ENCODE measurements at places on chromosomes 16 and 17. TPM values are rescaled to one million over a fixed set of nuclear protein-coding genes. Genes with fewer than 3 reads are reported as not detected.

GRCh38 chr16:14486520-14487303 is 143.3 kb downstream of the PARN start:
- no peaks in the 10 kb centered on the region for H3K27me3 ChIP-seq
- peaks cover 15% of the 10 kb centered on the region for H3K36me3 ChIP-seq
- H3K4me1 ChIP-seq: peaks cover 23% of the 10 kb centered on the region
- H3K4me3 ChIP-seq: peak overlapping the region; percentile 25
- peak overlapping the region; percentile 4 for H3K27ac ChIP-seq
- no peak for DNase-seq

DNA sequence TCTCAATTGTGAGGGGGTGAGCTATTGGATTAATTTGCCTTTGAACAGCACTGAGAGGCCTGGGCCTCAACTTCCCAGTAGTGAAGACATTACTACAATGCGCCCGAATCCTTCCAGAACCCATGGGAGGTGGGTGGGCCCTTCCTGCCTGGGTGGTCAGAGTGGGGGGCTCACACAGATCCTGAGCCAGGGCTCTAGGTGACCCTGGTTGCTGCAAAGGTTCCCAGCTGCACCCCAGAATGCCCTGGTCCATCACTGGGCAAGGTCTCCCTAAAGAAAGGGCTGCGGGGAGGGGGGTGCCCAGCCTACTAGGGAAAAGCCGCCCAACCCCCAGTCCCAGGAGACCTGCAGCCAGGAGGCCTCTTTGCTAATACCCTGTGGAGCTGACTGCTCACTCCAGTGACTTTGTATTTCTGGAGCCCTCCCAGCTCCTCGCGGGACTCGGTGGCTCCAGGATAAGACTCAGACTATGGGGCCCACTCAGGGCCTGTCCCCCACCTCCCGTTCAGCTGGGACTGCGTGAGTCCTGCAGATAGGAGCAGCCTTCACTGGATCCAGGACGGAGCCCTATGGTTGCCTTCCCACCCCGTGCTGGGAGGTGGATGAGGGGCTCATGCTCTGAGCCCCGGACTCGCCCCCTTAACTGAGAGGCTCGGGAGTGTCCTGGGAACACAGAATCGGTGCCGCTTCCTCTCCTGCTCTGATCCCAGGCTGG is 40.2 kb downstream of the SLC7A5 start:
- peaks cover 11% of the 10 kb centered on the region for H3K36me3 ChIP-seq
- peaks cover 12% of the 10 kb centered on the region for H3K27me3 ChIP-seq
- H3K4me3 ChIP-seq: no peak overlapping the region

DNA sequence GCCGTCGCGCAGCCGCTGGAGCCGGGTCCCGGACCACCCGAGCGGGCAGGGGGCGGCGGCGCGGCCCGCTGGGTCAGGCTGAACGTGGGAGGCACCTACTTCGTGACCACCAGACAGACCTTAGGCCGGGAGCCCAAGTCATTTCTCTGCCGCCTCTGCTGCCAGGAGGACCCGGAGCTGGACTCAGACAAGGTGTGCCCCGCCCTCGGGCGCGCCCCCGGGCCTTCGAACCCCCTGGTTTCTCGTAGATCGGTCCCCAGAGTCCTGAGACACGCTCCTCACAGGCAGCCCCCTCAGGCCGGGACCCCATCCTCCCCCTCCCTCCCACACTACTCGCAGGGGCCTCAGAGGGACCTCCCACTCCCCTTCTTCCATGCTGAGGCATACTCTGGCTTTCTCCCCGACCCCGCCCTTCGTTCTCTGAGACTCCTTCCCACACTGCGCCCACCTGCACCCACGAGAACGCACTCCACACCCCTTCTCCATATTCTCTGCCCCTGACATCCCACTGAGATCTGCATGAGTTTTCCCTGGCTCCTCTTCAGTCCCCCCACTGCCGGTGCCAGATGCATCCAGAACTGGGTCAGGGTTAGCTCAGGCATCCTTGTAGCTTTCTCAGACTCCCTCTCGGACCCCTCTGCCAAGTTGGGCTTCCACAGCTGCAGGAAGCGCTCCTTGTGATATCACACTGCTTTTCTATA is 523 bp downstream of the KCTD2 start:
- peak overlapping the region; percentile 78 for H3K27ac ChIP-seq
- H3K4me3 ChIP-seq: peak overlapping the region; percentile 98
- H3K27me3 ChIP-seq: no peaks in the 10 kb centered on the region
- H3K36me3 ChIP-seq: peaks cover 11% of the 10 kb centered on the region

GRCh38 chr17:42153919-42154742 is 658 bp downstream of the RAB5C start:
- peaks cover 18% of the 10 kb centered on the region for H3K4me1 ChIP-seq
- DNase-seq: no peak
- H3K27ac ChIP-seq: peak overlapping the region; percentile 80
- peak overlapping the region; percentile 71 for H3K4me3 ChIP-seq

DNA sequence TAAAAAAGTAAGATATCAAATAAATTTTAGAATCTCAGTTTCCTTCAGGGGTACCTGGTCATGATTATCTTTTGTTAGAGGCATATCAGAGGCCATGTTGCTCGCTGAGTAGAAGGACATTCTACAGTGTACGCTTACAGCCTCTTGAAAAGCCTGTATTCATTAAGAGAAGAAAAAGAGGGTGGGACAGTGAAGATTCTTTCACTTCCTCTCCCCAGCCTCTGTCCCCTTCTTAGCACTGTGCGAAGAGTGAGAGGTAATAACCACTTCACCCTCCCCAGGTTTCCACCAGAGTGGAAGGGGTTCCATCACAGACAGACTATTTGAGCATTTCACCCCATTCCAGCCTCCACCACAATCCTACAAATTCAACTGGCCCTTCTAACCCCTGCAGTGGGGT is 4.8 kb upstream of the LPO start:
- H3K4me1 ChIP-seq: peaks cover 4% of the 10 kb centered on the region
- peaks cover 10% of the 10 kb centered on the region for H3K27me3 ChIP-seq
- H3K4me3 ChIP-seq: no peak overlapping the region
- DNase-seq: no peak

GRCh38 chr17:17842111-17842876 is 5.5 kb upstream of the SREBF1 start:
- no peaks in the 10 kb centered on the region for H3K36me3 ChIP-seq
- H3K27me3 ChIP-seq: no peaks in the 10 kb centered on the region
- no peak for DNase-seq
- H3K4me1 ChIP-seq: peaks cover 63% of the 10 kb centered on the region
- no peak overlapping the region for H3K4me3 ChIP-seq

- H3K4me3 ChIP-seq: peak overlapping the region; percentile 85
- H3K27ac ChIP-seq: no peak overlapping the region
- H3K4me1 ChIP-seq: peaks cover 32% of the 10 kb centered on the region
- DNase-seq: no peak
Measured at GRCh38 chr16:69328854-69329316, 1.5 kb downstream of the PDF start.

DNA sequence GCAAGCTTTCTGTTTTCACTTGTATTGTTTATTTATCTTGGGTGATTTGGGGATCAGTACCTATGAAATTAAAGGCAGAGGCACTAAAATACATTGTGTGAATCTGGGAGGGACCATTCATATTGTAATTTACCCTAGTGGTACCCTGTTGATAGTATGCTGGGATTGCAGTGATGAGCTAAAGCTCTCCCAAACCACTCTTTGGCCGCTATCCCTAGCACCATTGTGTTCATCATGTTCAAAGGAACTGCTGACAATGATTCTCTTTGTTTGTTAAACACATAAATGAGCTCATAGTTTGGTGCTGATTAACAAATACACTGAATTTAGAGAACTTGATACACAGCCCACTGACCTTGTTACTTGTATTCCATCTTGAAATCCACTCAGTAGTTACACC is 1469.8 kb downstream of the CDH11 start:
- DNase-seq: no peak
- H3K36me3 ChIP-seq: no peaks in the 10 kb centered on the region
- H3K4me1 ChIP-seq: no peaks in the 10 kb centered on the region
- H3K27me3 ChIP-seq: no peaks in the 10 kb centered on the region
- H3K4me3 ChIP-seq: no peak overlapping the region

DNA sequence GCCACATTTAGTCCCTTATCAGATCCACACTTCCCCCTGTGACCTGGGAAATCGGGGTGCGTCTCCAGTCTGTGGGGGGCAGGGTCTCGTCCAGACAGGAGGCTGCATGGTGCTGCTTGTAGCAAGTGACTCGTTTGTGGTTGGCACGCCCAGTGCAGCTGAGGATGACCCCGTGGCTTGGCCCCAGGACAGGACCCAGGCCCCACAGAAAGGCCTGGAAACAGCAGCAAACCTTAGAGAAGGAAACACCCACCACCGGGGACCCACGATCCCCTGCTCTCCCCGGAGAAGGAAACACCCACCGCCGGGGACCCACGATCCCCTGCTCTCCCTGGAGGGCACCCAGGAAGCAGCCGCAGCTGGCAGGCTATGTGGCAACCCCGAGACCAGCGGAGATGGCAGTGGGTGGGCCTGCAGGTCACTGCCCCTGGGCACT is 8.2 kb upstream of the C16orf95 start:
- H3K36me3 ChIP-seq: peaks cover 11% of the 10 kb centered on the region
- no peak for DNase-seq
- H3K27me3 ChIP-seq: no peaks in the 10 kb centered on the region
- peaks cover 3% of the 10 kb centered on the region for H3K4me1 ChIP-seq

DNA sequence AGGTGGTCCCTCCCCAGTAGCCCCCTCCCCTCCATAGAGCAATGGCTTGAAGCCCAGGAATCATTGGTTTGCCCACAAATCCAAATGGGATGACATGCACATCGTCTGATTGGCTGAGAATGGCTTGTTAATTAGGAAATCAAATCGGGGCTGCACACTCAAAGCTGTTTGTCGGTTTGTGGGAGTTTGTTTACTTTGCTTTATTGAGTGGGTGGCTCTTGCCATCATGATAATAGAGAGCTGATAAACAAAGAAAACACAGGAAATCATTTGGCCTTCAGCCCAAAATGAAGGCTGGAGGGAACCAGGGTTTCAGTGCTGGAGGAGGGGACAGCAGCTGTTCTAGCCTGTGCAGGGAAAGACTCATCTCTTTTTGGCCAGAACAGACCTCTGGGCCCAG is 316.3 kb downstream of the CBLN1 start:
- no peaks in the 10 kb centered on the region for H3K4me1 ChIP-seq
- no peak overlapping the region for H3K27ac ChIP-seq
- DNase-seq: no peak
- no peaks in the 10 kb centered on the region for H3K27me3 ChIP-seq
- H3K36me3 ChIP-seq: no peaks in the 10 kb centered on the region

GRCh38 chr16:30110661-30111060 is 2.7 kb downstream of the GDPD3 start:
- peaks cover 47% of the 10 kb centered on the region for H3K36me3 ChIP-seq
- H3K4me1 ChIP-seq: peaks cover 6% of the 10 kb centered on the region
- no peak overlapping the region for H3K4me3 ChIP-seq
- H3K27me3 ChIP-seq: no peaks in the 10 kb centered on the region
- no peak for DNase-seq

- no peaks in the 10 kb centered on the region for H3K36me3 ChIP-seq
- H3K27ac ChIP-seq: no peak overlapping the region
- H3K27me3 ChIP-seq: no peaks in the 10 kb centered on the region
- DNase-seq: no peak
Measured at GRCh38 chr17:9715503-9716016, 70.2 kb downstream of the USP43 start.

DNA sequence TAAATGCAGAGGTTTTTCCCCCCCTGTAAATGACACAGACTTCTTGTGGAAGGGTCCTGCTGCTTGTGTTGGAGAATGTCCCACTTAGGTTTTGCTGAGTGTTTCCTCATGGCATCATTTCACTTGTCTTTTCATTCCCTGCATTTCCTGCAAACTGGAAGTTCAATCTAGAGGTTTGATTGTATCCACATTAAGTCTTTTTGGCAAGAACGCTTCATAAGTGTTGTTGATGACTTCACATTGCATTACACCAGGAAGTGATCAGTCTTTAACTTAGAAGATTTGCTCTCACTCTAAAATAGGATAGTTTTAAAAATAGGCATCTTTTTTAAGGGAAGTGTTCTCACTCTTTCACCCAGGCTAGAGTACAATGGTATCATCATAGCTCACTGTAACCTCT is 67.2 kb downstream of the RPTOR start:
- no peak for DNase-seq
- H3K27me3 ChIP-seq: no peaks in the 10 kb centered on the region
- no peaks in the 10 kb centered on the region for H3K36me3 ChIP-seq
- H3K27ac ChIP-seq: no peak overlapping the region

DNA sequence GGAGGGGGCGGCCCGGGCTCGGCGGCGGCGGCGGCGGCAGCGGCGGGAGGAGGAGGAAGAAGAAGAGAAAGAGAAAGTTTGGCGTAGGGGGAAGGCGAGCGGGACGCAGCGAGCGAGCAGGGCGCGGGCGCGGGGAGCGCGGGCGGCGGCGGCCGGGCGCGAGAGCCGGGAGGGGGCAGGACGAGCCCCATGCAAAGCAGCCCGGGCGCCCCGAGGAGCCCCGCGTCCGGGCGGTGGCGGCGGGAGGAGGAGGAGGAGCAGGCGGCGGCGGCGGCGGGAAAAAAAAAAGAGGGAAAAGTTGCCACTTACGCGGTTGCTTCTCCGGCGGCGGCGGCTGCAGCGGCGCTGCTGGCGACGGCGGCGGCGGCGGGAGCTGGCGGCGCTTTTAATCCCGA is 10.3 kb upstream of the ZFHX3 start:
- peak overlapping the region; percentile 71 for H3K4me3 ChIP-seq
- peaks cover 39% of the 10 kb centered on the region for H3K4me1 ChIP-seq
- DNase-seq: peak; percentile 86
- H3K27me3 ChIP-seq: peaks cover 12% of the 10 kb centered on the region
- no peaks in the 10 kb centered on the region for H3K36me3 ChIP-seq

DNA sequence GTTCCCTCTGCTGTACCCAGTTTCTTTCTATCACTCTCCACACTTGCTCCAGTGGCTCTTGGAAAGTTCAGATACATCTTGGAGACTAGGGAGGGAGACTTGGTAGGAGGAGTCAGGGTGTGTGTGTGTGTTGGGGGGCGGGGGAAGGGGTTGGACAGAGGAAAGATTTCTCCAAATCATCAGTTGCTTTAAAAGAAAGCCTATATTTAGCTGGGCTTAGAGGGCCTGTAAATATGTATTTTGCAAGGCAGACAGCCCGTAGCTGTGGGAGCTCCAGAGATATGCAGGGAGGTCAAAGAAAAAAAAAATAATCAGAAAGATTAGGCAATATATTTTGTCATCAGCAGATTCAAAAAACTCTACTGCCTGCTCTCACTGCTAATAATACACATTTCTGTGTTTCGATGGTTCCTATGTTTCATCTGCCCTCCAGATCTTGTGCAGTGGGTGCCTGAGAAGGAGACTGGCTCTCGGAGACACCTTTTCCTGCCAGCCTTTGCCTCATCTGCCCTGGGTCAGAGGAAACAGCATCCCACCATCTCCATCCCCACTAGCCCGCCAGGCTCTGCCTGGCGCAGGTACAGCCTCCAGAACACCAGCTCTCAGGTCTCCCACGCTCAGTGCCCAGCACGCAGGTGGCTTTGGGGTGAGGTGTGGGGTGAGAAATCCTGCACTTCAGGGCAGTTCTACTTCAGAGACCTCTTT is 4.8 kb upstream of the PPP1R9B start:
- no peaks in the 10 kb centered on the region for H3K36me3 ChIP-seq
- H3K27me3 ChIP-seq: no peaks in the 10 kb centered on the region
- peak overlapping the region; percentile 68 for H3K27ac ChIP-seq
- H3K4me1 ChIP-seq: peaks cover 27% of the 10 kb centered on the region
- DNase-seq: no peak
- no peak overlapping the region for H3K4me3 ChIP-seq

The OTOP3 gene
- not detected for total RNA-seq

The PIPOX gene
- 0.87 TPM for total RNA-seq

The TNP2 gene
- not detected for total RNA-seq

The ZNF23 gene
- total RNA-seq: 7.3 TPM

The PLCG2 gene
- total RNA-seq: 47.6 TPM

The SOCS7 gene
- 23.7 TPM for total RNA-seq

The SLFN12L gene
- total RNA-seq: 5.1 TPM

The AGRP gene
- 4.9 TPM for total RNA-seq

The QRICH2 gene
- total RNA-seq: 3.4 TPM

The CTRB1 gene
- not detected for total RNA-seq

Measured in upper lobe of right lung (tissue), 1 donor.